Fibroblast of the aortic adventitia (primary cell): ENCODE measurements at places on chromosomes 2 and 18. TPM values are rescaled to one million over a fixed set of nuclear protein-coding genes. Genes with fewer than 3 reads are reported as not detected.

Gene SEMA4F
- total RNA-seq, result 2.8 and 3.6 TPM in 2 replicates

- no peak for DNase-seq
These were observed 427.6 kb downstream of the BCL11A start for GRCh38 chr2:60125611-60126426.

Gene CYP27A1
- 10.5 and 42.8 TPM in 2 replicates for total RNA-seq

DNA sequence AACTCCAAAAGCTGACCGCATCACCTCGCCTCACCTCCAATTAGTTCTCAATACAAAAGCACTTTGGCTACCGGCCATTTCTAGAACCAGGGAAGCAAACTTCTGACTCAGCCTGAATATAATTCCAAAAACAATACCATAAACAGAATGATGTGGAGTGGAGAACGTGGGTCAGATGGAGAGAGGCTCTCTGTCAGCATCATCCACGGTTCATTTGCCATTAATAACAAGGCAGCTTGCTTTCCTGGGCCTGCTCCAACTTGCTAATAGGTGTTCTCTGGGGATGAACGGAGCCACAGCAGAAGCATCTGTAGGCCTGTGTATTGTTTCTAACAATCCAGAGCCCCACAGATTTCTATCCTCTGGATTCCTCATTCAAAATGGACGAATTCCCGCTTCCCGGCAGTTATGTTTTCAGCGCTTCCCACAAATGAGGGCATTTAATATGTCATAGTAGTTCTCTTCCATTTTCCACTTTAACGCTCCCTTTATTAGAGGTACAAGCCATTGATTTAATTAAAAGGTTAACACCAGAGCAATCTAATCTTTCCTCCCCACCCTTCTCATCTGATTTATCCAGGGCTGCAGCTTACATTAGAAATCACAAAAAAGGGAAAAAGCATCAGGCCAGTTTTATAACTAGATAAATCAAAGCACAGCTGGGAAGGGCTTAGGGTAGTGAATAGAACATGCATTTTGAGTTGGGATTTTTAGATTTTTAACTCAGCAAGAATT, 23.2 kb upstream of the CNTNAP5 start:
- DNase-seq, result no peak

Gene SLC11A1
- 0.09 and 0.33 TPM in 2 replicates for total RNA-seq
